ENCODE measurements at places on chromosomes 2 and 18.

- H3K27me3 ChIP-seq = no peaks in the 10 kb centered on the region
- no peaks in the 10 kb centered on the region for H3K36me3 ChIP-seq
- H3K4me3 ChIP-seq = no peak overlapping the region
Measured at GRCh38 chr2:229620759-229621158, 93.6 kb downstream of the DNER start.

- no peak for DNase-seq
- H3K36me3 ChIP-seq = no peaks in the 10 kb centered on the region
- H3K27me3 ChIP-seq = peaks cover 69% of the 10 kb centered on the region
- H3K4me3 ChIP-seq = no peak overlapping the region
- H3K4me1 ChIP-seq = no peaks in the 10 kb centered on the region
Measured at GRCh38 chr18:1604751-1605150, 700.1 kb downstream of the ADCYAP1 start.

DNA sequence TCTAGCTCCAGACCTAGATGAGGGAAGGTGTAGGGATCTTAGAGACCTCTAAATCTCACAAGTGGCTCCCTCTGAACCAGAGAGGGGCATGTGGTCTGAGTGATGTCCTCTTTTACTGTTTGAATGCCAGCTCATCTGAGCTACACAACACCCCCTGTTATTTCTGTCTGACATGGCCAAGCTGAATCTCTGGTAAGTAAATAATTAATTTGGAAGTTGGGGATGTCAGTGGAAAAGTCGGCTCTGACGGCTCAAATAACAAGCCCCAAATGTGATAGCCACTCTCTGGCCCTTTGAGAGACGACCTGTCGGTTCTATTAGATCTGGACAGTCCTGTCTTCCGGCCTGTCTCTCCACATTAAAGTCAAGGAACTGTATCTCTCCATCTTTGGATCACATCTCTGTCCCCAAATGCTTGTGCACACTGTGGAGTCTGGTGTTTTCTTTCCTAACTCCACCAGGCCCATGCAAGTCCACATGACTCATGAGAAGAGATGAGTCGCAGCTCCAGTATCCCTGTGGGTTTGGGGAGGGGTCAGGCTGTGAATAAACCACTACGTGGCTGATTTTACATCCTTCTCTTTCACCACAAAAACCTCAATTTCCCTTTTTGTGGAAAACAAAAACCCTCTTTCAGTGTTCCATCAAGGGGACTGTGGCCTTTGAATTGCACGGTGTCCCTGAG, 52.5 kb downstream of the SETBP1 start:
- H3K27ac ChIP-seq = peak overlapping the region; percentile 65
- H3K4me3 ChIP-seq = no peak overlapping the region
- H3K36me3 ChIP-seq = no peaks in the 10 kb centered on the region
- DNase-seq = peak; percentile 76
- peaks cover 30% of the 10 kb centered on the region for H3K4me1 ChIP-seq
- no peaks in the 10 kb centered on the region for H3K27me3 ChIP-seq

DNA sequence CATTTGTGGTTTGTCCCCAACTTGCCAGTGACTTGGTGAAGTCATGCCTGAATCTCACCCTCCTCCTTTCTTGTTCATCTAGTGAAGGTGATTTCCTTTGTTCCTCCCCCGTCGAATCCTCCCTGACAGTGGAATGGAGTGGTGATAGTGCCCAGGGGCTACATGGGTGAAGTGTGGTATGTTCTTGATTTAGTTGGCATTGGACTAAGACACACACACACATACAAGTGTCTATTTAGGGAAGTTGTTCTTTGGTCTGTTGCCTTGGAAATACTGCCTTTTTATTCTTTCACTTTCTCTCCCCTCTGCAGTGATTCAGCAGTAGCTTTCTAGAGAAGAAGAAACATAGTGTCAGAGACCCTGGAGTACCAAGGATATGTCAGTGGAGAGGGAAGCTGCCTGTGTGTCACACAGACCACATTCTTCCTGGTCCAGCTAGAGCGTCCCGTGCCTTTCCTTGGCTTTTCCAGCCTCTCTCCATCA, 10.9 kb downstream of the INPP4A start:
- no peaks in the 10 kb centered on the region for H3K27me3 ChIP-seq
- peaks cover 6% of the 10 kb centered on the region for H3K36me3 ChIP-seq
- DNase-seq = no peak
- peak overlapping the region; percentile 56 for H3K27ac ChIP-seq
- H3K4me3 ChIP-seq = no peak overlapping the region

GRCh38 chr2:156826341-156826933, 390.3 kb downstream of the GPD2 start:
- peak; percentile 36 for DNase-seq
- no peak overlapping the region for H3K27ac ChIP-seq
- H3K4me1 ChIP-seq = no peaks in the 10 kb centered on the region
- H3K36me3 ChIP-seq = no peaks in the 10 kb centered on the region
- no peak overlapping the region for H3K4me3 ChIP-seq

DNA sequence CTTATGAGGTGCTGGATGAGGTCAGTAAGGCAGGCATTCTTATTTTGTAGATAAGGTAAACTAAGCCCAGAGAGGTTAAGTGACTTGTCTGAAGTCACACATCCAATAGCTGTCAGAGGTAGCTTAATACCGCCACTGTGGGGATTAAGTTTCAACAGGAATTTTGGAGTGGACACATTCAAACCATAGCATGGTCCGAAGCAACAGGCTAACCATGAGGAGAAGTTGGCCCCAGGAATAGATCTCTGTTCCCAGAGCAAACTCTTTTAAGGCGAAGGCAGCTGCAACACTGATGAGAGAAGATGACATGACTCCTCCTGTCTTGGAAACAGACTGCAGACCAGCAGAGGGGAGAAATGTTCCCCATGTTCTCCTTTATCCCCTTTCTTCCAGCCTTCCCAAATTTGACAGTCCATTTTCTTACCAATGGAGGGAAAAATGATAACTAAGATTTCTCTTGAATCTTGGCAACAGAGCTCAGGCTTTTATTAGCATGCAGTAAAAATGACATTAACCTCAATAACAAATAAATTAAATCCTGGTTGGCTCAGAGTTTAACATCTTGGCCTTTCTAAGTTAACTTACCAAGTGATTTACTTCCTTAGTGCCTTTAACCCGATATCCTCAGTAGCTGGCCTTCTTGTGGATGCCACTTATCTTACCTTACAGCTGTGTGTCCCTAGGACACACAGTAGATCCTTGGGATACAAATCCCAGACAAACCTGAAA, 67.9 kb upstream of the STPG4 start:
- no peaks in the 10 kb centered on the region for H3K36me3 ChIP-seq
- H3K4me1 ChIP-seq = peaks cover 13% of the 10 kb centered on the region
- H3K27ac ChIP-seq = no peak overlapping the region
- H3K4me3 ChIP-seq = no peak overlapping the region

DNA sequence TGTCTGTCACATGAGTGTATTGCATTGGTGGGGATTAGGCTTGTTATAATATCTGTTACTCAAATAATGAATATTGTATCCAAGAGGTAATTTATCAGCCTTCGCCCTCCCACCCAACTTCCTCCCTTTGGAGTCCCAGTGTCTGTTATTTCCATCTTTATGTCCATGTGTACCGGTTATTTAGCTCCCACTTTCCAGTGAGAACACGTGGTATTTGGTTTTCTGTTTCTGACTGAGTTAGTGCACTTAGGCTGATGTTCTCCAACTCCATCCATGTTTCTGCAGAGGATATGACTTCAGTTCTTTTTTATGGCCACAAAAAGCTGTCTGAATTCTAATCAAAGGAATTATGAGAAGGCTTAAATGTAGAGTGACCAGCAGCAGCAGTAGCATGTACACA, 104.0 kb upstream of the ARHGAP28 start:
- H3K27ac ChIP-seq = no peak overlapping the region
- no peaks in the 10 kb centered on the region for H3K36me3 ChIP-seq
- H3K27me3 ChIP-seq = no peaks in the 10 kb centered on the region
- DNase-seq = no peak
- H3K4me1 ChIP-seq = peaks cover 18% of the 10 kb centered on the region

DNA sequence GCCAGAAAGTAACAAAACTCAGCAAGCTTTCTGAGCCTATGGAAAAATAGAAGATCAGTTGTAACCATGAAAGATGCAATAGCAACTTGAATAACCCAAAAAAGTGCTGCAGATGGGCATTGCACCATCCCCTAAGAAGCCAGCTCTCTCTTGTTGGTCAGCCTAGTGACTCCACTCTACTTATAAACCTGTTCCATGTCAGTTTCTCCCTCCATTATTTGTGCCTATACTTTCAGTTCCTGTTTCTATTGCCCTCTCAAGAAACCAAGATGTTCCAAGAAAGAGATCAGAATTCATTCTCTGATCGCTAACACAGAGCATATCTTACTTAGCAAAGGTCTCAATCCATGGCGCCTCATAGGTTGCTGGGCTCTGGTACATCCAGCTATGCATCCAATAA, 170.3 kb upstream of the MAP2 start:
- no peak for DNase-seq
- no peak overlapping the region for H3K27ac ChIP-seq
- no peak overlapping the region for H3K4me3 ChIP-seq
- no peaks in the 10 kb centered on the region for H3K4me1 ChIP-seq
- H3K27me3 ChIP-seq = no peaks in the 10 kb centered on the region

DNA sequence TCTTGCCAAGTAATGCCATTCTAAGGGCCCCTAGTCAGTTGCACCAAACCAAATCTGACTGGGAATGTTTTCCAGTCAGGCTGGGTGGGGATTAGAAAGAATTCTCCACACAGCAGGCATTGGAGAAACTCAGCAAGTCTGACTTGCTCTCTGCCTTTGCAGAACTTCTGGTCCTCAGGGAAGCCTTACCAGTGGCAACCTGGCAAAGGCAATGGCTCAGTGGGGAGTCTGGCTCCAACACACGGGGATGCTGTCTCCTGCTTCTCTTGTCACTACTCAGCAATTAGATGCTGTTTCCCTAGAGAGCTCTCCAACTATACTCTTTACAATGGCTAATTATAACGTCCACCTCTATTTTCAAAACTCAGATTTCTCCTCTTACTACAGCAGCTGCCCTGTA, 810.7 kb downstream of the LRRTM4 start:
- H3K36me3 ChIP-seq = no peaks in the 10 kb centered on the region
- H3K4me3 ChIP-seq = no peak overlapping the region
- DNase-seq = no peak
